LHCN-M2 (cell line): ENCODE measurements at places on chromosomes 16 and 17. TPM values are rescaled to one million over a fixed set of nuclear protein-coding genes. Genes with fewer than 3 reads are reported as not detected.

Gene NPIPB6
- 1.6 TPM in 1 of 2 replicates, not detected in the other for total RNA-seq

Gene TM4SF5
- total RNA-seq = not detected in 2 replicates

GRCh38 chr17:951325-952132 is 28.0 kb downstream of the NXN start:
- DNase-seq = peak; percentile 71

Gene CDK5R1
- total RNA-seq = 4.2 and 8.6 TPM in 2 replicates

DNA sequence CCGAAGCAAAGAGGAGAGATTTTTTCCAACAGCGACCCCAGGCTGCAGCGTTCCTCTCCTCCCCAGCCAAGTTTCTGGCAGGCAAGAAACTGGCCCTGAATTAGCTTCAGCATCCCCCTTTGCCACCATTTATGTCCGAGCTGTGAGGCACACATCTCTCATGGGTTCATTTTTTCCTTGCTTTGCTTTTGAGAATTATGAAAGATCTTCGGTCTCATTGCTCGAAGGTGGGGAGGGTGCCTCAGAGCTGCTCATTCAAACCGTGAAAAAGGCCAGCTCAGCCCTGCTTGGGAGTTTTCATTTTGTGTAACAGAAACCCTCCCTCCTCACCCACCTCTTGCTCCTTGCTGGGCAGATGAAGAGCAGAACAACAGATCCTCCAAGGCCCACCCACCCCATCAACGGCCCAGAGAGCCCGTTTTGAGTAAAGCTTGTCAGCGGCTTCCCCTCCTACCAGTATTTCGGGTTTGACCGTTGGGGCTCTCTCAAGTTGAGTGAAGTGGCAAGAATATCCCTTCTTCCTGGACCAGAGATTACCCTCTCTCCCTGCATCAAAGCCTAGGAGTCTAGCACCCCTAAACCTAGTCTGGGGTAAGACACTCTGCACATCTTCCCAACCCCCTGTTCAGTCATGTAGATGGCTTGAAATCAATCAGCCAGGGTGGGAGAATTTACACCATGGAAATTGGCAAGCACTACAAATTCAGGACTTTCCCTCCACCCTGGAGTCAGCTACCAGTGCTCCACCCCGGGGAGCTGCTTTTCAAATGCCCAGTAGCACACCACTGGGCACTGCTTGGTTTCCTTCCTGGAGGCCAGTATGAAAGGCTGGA is 1.8 kb downstream of the CCR7 start:
- DNase-seq = no peak

Gene SLC12A3
- total RNA-seq = 0.11 TPM in 1 of 2 replicates, not detected in the other

DNA sequence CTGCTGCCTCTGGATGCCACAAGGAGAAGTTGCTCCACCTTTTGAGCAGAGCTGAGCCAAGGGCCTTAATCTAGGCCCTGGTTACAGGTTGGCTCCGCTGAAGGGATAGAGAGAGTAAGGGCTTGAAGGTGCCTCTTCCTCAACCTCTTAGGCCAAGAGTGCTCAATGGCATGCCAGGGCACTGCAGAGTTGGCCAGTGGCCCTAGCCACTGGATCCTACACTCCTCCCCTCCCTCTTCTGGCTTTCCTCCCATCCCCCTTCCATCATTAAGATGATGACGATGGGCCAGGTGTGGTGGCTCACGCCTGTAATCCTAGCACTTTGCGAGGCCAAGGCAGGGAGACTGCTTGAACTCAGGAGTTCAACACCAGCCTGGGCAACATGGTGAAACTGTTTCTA is 50.5 kb downstream of the MYO18A start:
- DNase-seq = no peak

- no peak for DNase-seq
These were observed 860 bp upstream of the DCAF7 start for GRCh38 chr17:63549289-63549945.

GRCh38 chr17:55291114-55291507 is 26.4 kb downstream of the HLF start:
- DNase-seq = no peak

- no peak for DNase-seq
These were observed 1.3 kb downstream of the ADGRG1 start for GRCh38 chr16:57629516-57630406.

GRCh38 chr17:65417406-65418221 is 143.8 kb downstream of the AXIN2 start:
- peak; percentile 40 for DNase-seq

Gene KRT9
- total RNA-seq = not detected in 2 replicates

Gene TPPP3
- 11.9 and 17.6 TPM in 2 replicates for total RNA-seq
